ENCODE measurements at places on chromosomes 3 and 15.

GRCh38 chr3:45002720-45003119 is 23.4 kb upstream of the CLEC3B start:
- DNase-seq: no peak

DNA sequence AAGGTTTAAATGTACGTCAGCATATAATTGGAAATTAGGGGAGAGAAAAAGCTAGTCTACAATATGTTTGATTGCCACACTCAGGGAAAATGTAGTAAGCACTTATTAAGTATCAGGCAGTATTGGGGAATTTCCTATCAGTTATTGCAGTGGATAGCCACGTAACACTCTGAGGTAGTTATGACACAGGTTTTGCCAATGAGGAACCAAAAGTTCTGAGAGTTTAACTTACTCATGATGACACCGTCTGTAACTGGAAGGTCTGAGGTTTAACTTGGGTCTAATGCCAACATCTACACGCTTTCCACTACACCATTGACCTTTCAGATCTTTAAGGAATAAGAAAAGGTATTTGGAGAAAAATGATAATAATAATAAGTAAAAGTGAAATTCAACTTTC is 89.5 kb downstream of the ZMAT3 start:
- no peak for DNase-seq

DNA sequence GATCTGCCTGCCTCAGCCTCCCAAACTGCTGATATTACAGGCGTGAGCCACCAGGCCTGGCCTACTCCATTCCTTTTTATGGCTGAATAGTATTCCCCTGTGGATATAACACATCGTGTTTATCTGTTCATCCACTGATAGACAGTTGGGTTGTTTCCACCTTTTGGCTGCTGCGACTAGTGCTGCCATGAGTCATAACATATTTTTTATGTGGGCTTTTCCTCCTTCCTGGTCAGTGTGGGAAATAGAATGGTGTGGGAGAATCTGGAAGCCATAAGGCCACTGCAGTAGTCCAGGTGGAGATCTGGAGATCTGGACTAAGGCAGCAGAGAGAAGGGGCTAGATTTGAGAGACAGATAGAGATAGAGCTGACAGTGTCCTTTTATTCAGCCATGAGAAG is 16.2 kb downstream of the LCMT2 start:
- DNase-seq: no peak

GRCh38 chr15:73981761-73982221 is 10.3 kb downstream of the STOML1 start:
- no peak for DNase-seq

GRCh38 chr3:9384141-9384828 is 13.1 kb upstream of the SETD5 start:
- no peak for DNase-seq

- no peak for DNase-seq
Observed at GRCh38 chr15:44736181-44736765, at the start of gene TRIM69. TSS of gene TRIM69 (plus strand) at chr15:44736528. CDS start at chr15:44736705, 177 bp downstream.

DNA sequence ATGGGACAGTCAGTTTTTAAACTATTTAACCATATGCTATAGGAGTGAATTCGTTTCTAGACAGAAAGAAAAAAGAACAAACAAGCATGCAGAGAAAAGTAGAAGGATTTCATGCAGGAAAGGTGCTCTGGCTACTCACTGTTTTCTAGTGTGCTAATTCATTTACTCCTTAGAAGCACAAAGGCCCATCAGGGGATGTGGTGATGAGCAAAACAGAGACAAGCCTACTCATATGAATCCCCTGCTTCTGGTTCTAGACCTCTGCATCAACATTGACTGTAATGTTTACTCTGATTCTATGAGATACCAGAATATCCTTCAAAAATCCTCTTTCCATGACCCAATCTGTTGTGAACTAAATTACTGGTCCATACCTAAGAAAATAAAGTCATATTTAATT is 801.9 kb downstream of the PLOD2 start:
- DNase-seq: no peak

- no peak for DNase-seq
Observed at GRCh38 chr3:184240384-184241140, 8.2 kb downstream of the ALG3 start.

DNA sequence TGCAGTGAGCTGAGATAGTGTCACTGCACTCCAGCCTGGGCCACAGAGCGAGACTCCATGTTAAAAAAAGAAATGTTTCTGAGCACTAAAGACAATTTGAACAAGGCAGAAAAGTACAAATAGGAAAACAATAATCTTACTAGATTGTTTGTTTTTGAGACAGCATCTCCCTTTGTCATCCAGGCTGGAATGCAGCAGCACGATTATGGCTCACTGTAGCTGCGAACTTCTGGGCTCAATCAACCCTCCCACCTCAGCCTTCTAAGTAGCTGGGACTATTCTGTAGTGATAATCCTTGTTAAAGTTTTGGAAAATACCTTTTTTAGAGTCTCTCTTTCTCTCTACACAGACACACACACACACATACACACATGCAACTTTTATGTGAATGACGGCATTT is 107.1 kb downstream of the LPP start:
- DNase-seq: no peak

DNA sequence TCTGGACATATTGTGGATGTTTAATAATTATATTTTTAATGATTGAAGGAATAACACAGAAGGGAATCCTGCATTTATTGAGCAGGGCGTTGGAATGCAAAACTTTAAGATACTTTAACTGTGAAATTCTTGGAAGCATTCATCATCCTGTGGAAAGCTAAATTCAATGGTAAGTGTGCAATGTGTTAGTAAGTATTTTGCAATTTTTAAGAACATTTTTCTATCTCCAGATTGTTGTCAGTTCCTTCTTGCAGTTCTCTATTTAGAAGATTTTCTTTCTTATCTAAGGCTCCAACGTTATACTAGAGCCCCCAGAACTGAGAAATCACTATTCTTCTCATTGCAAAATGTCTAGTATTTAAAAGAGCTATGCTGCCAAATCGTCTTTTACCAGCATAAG is 132.2 kb upstream of the TSC22D2 start:
- no peak for DNase-seq

DNA sequence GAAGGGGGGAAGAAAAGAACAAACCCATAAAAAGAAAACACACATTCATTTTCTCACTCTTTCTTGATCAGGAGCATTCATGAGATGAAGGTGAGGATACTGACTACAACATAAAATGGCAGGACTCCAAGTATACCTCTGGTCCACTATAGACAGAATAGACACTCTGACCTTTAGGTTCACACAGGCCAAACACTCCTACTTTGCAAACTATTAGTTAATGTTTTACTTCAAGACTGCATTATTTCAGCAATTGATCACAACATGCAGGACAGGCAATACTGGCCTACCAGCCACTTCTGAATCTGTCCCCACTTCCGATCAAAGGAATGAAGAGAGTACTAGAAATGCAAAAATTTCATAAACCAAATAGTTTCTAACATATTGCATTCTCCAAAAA is 47.0 kb downstream of the LRRFIP2 start:
- DNase-seq: no peak
